Upper lobe of left lung (tissue), 6 donors: ENCODE measurements at places on chromosomes 11 and 22. TPM values are rescaled to one million over a fixed set of nuclear protein-coding genes. Genes with fewer than 3 reads are reported as not detected.

GLB1L3 gene
- total RNA-seq, result 1.1 TPM

RFPL1 gene
- total RNA-seq, result not detected

SAA1 gene
- 11.4 TPM for total RNA-seq

NOX4 gene
- 2.0 TPM for total RNA-seq

TREH gene
- total RNA-seq, result 0.89 TPM

INS gene
- not detected for total RNA-seq
